Mammary epithelial cell (primary cell): ENCODE measurements at places on chromosomes 3 and 15. TPM values are rescaled to one million over a fixed set of nuclear protein-coding genes. Genes with fewer than 3 reads are reported as not detected.

Gene ACP3
- total RNA-seq, result not detected in 2 replicates

DNA sequence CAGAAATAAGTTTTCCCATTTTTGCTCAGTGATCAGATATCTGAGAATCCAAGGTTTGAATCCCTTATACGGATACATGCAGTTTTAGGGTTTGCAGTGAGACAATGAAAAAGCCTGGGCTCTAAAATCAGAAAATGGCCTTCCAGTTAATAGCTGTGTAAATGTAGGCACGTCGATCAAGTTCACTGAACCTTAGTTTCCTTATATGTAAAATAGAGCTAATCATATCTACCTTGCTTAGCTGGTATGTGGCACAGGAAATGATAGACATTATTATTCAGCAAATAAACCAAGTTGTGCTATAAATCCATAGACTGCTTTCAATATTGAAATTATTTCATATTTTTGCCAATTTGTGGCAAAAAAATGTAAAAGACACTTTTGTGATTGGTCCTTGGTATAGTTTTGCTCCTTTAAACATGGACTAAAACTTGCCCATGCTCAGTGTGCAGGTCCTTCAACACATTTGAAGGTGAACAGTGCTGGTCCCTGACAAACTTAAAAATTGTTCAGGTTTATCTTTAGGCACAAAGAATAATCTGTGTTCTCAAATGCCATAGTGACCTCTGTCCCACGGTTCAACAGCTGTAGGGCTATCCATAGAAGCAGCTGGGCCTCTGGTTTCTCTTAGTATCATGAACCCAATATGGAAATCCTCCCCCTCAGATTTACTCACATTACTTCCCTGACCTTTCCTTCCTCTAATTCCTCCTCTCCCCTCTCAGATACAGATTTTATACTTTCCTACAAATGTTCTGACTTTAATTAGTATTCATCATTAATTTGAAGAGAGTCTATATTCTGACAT lies 51.0 kb downstream of the CCDC54 start:
- no peak for DNase-seq

GRCh38 chr15:79930516-79930915 lies 33.7 kb upstream of the MTHFS start:
- no peak for DNase-seq

DNA sequence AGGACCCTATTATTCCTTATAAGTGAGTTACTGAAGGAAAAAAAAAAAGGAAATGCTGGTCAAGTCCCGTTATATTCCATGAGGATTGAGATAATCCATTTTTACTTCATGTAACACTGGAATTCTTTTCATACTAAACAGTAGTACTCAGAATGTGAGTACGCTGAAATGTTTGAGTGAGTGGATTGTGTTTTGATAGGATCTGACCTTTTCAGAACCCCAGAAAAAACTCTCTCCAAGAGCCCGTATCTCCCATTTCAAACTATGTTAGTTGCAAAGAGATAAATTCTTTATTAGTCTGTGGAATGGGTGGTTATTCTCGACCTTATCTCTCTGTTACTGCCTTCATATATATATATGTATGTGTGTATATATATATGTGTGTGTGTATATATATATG lies 2.5 kb upstream of the LPP start:
- DNase-seq, result no peak

GRCh38 chr3:194857469-194858113 lies 171.9 kb downstream of the FAM43A start:
- no peak for DNase-seq
